ENCODE measurements at places on chromosomes 2 and 18. TPM values are rescaled to one million over a fixed set of nuclear protein-coding genes. Genes with fewer than 3 reads are reported as not detected.
A peak's percentile ranks its signal among the peaks of the same experiment; 100 is the strongest.

The EDAR gene
- total RNA-seq = not detected

The CBLN2 gene
- not detected for total RNA-seq

The BIRC6 gene
- total RNA-seq = 79.0 TPM

The ANKRD30BL gene
- total RNA-seq = not detected

The DSG4 gene
- not detected for total RNA-seq

The NRP2 gene
- 25.5 TPM for total RNA-seq

The TNP1 gene
- not detected for total RNA-seq

The FAM228A gene
- total RNA-seq = not detected

The TCF4 gene
- total RNA-seq = 0.74 TPM

The ST8SIA3 gene
- total RNA-seq = not detected

- no peak for DNase-seq
These were observed 27.9 kb upstream of the CCBE1 start for GRCh38 chr18:59725142-59725541.

DNA sequence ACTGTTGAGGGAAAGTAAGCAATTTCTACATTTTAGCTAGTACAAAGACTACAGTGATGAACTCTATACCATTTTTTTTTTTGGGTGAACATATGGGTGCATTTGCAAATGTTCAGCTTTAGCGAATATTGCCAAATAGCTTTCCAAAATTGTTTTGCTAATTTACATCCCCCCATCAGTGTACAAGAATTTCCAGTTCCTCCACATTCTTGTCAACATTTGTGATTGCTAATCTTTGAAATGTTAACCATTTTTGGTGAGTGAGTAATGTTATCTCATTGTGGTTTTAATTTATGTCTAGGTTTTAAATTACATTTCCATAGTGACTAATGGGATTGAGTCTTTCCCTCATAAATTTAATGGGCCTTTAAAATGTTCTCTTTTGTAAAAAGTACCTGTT is 16.4 kb upstream of the CNRIP1 start:
- no peak for DNase-seq

GRCh38 chr2:217168496-217168895 is 308.6 kb upstream of the TNP1 start:
- no peak for DNase-seq

- DNase-seq = no peak
These were observed 70.9 kb upstream of the LYPD6B start for GRCh38 chr2:148967578-148967977.

DNA sequence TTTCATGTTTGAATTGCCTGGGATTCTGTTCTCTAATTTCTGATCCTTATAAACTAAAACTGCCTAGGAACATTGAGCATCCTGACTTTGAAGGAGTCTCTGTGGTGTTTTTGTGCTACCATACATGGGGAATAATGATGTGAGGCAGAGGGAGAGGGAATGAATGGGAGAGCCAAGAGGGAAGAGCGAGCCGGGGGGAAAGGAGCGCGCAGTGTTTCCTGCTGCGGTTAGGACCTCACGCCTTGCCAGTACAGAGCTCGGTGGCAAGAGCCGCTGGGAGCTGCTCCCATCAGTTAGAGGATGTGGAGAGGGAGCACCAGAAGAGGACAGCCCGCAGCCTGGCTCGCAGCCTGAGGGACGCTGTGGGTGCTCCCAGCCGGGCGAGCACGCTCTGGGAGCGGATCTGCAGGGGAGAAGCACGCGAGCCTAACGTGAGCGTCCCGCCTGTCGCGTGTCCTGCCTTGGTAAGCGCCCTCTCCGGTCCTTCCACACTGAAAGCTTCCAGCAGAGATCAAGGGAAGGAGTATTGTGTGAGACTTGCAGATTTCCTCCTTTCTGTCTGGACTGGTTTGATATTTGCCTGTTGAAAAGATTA is 114.7 kb downstream of the FAM210A start:
- DNase-seq = no peak

DNA sequence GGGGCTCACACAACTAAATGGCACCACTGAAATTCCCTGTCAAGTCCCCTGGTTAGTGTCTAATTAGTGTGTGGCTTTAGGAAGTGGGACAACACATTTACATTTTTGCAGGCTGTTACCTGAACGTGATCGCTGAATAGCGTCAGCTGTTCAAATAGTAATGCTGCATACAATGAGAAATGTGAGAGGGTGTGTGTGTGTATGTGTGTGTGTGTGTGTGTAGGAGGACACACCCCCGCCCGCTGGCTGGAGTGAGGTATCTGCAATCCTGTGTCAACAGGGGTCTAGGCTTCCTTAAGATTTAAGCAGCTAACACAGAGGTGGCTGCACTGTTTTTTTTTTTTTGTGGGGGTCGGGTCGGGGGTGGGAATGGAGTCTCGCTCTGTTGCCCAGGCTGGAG is 4.8 kb upstream of the LYPD6B start:
- no peak for DNase-seq

GRCh38 chr18:33560686-33561370 is 17.2 kb upstream of the ASXL3 start:
- DNase-seq = no peak

DNA sequence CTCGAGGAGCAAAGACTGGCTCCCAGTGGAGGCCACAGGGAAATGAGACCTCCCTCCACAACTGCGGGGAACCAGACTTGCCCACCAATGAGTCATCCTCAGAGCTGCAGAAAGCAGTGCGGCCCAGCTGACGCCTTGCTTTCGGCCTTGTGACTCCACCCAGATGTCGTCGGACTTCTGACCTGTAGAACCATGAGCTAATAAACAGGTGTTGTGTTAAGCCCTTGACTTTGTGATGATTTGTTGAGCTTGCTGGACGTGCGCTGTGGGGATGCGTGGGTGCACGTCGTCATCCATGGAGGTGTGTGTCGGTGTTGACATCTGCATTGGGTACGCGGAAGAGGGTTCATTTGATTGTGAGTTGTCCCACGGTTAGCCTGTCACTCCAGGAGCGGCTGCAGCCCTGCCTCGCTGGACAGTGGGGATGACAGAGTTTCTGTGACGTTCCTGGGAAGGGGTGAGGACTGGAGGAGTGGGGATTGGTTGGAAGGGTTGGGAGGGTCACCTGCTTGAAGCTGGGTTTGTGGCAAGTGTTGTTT is 154.1 kb downstream of the SH3BP4 start:
- peak; percentile 68 for DNase-seq

DNA sequence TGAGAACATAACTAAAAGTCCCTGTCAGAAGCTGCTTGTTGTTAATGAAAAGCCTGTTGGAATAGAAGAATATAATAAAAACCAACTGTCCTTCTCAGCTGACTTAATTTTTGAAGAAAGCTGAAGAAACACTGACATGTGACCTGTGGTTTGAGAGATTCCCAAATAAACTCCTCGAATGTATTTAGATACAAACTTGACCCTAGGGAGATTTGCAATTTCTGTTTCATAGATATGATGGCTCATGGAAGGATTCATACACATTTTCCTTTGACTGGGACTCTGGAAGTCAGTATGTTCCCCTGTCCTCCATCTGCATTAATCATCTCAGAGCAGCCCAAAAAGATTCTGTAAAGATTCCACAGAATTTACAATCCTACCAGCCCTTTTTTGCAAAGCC is 195.1 kb downstream of the TMEM247 start:
- no peak for DNase-seq

- no peak for DNase-seq
These were observed 995.2 kb upstream of the CDH2 start for GRCh38 chr18:29171892-29172755.

GRCh38 chr2:137254052-137254451 is 488.7 kb downstream of the THSD7B start:
- no peak for DNase-seq

DNA sequence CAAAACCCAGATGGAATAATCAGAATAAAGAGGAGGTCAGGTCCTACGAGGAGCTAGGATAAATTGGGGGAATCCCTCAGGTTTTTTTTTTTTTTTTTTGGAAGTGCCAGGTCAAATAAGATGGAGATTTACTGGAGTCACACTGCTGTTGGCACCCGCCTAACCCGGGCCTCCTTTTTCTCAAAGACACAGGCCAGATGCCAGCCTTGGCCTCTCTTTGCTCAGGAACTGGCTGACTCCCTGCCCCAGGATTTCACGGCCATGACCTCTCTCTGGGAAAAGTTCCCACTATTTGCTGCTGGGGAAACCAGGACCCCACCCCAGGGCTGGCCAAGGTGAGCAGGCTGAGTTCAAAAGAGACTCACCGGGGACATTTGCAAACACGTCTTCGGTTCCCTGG is 2.5 kb downstream of the CD8A start:
- DNase-seq = no peak

DNA sequence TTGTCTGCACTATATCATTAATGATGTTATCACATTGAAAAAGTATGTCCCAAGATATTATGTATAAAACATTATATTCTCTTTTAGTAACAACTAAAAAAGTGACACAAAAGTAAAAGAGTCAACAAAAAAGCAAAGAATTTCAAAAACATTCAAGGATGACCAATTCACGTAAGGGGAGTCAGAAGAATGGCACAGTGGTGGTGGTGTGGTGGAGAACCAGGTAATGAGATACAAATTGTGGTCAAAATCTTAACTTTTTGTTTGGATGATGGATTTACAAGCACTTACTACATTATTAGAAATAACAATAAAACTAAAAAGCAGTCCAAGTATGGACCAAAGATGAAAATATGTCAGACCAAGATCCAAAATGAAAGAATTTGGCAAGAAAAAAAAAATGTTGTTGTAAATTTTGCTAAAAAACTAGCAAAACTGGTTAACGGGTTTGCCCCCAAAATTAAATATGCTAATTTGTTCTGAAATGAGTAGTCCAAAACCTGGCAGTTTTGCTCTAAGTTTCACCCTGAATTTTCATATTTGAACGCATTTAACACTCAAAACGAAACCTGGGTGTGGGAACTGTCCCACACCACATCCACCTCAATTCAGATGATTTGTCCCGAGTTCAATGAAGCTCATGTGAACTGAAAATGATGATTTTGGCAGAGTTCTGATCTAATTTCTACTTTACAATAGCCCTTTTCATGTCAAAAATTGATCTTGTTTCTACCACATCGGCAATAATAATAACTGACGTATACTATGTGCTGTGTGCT is 135.8 kb downstream of the IKZF2 start:
- DNase-seq = no peak

DNA sequence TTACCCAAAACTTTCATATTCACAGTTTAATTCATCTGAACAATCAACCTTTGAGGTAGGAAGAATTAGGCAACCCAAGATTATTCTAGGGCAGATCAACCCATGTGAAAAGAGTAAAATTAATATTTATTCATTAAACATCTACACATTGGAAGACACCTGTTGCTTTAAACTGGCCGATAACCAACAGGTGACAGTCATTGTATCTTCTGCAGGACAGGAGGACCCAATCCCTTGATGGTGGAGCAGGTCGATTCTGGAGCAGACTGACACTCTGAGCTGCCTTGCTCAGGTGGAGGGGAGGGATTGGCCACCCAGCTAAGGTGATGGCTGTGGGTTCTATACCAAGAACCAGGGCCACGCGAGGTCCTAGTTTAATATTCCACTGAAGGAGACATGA is 230.3 kb downstream of the OSR1 start:
- DNase-seq = no peak

DNA sequence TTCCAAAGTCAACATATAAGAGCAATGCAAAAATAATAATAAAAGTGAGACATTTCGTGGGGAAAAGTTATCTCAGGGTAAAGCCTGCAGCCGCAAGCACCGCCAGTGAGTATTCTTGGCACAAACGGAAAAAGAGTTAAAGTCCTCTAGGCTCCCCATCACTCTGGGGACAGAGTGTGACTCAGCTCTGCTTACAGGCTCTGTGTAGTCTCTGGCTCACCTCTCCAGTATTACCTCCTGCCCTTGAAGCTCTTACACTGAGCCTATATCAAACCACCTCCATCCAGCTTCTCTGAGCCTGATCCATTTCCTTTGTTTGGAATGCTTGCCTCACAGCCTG is 55.5 kb downstream of the MTHFD2 start:
- no peak for DNase-seq

- no peak for DNase-seq
These were observed 69.5 kb downstream of the TMEM18 start for GRCh38 chr2:607709-608108.

GRCh38 chr2:168354499-168354898 is 101.6 kb upstream of the CERS6 start:
- no peak for DNase-seq

- no peak for DNase-seq
These were observed 111.4 kb upstream of the GATA6 start for GRCh38 chr18:22057908-22058527.

- DNase-seq = peak; percentile 40
These were observed 18.8 kb upstream of the MMADHC start for GRCh38 chr2:149606251-149606811.

DNA sequence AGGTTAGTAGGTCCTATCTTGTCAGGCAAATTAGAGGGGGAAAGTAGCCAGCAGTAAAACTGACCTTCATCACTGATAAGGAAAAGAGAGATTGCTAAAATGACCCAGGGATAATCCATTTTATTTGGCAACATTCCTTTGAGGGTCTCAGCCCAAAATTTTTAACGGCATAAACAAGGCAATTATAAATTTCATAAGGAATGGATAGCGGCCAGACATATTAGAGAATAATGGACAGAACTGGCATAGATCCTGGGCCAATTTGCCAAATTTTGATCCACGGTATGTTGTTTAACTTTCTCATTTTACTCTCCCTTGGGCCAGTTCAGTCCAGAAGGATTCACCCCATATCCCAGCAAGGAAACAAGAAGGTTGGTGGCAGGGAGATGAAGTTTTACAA is 170.4 kb upstream of the BCL2L11 start:
- DNase-seq = no peak

DNA sequence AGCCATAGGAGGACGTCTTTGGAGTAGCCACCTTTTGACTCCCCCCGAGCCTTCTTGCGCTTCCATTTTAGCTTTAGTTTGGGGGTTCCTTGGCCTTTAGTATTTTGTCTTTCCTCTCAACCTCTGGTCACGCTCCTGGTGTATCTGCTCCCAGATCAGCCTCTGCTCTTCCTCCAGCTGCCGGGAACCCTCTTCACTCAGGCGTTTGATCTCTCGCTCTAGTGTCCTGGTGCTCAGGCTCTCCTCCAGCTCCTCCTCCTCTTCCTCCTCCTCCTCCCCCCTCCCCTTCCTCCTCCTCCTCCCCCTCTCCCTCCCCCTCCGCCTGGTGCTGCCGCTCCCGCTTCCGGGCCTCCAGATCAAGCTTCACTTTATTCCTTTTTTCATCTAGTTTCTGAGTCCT is 1082.3 kb upstream of the TMEFF2 start:
- no peak for DNase-seq

GRCh38 chr2:226256237-226256636 is 543.4 kb downstream of the IRS1 start:
- peak; percentile 71 for DNase-seq

DNA sequence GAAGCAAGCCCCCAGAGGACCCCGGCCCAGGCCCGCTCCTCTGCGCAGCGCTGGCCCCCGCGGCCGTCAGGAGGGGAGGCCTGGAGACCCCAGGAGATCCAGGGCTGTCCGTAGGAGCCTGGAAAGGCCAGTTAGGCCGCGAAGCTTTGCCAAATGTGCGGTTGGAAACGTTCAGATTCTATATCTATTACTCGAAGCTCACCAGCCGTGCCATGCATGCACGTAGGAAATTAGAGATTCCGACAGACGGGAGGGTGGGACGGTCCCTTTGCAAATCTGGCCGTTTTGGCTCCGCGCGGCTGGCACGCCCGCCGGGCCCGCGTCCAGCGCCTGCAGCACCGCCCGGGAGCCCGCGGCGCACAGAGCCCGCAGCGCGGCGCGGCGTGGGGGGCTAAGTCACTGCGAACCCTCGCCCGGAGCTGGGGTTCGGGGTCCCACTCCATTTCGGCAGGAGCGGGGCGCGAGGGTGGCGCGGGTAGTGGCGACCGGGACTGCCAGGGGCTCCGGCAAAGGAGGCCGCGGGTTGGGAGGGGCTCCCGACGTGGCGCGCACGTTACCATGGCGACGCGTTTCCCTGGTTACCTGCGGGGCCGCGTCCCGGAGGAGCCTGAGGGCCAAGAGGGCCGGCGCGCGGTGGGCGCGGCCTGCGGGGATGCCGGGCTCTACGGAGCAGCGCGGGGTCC is 488.6 kb upstream of the SMIM21 start:
- no peak for DNase-seq

All from PC-9 (cell line).